ENCODE measurements at places on chromosomes 4 and X.

GRCh38 chrX:109886122-109886761 lies 116.7 kb upstream of the TMEM164 start:
- no peak for DNase-seq

- DNase-seq, result peak; percentile 4
These were observed 371.6 kb downstream of the INPP4B start for GRCh38 chr4:142474398-142475087.

DNA sequence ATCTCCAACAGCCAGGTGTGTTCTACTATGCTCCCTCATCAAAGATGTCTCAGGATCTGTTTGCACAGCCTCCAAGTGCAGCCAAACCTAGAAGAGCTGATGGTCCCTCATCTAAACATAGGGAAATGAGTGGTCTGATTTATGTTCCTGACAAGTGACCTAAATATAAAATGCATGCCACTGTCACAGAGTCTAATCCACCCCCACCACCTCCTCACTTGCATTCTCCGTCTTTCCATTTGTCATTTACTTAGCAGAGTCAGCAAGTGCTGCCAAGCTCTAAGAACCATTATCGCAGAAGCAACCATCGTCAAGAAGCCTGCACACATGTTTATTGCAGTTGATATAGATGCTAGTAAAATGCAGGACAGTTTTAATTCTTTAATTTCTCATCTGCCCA lies 33.1 kb upstream of the VCX3A start:
- no peak for DNase-seq

DNA sequence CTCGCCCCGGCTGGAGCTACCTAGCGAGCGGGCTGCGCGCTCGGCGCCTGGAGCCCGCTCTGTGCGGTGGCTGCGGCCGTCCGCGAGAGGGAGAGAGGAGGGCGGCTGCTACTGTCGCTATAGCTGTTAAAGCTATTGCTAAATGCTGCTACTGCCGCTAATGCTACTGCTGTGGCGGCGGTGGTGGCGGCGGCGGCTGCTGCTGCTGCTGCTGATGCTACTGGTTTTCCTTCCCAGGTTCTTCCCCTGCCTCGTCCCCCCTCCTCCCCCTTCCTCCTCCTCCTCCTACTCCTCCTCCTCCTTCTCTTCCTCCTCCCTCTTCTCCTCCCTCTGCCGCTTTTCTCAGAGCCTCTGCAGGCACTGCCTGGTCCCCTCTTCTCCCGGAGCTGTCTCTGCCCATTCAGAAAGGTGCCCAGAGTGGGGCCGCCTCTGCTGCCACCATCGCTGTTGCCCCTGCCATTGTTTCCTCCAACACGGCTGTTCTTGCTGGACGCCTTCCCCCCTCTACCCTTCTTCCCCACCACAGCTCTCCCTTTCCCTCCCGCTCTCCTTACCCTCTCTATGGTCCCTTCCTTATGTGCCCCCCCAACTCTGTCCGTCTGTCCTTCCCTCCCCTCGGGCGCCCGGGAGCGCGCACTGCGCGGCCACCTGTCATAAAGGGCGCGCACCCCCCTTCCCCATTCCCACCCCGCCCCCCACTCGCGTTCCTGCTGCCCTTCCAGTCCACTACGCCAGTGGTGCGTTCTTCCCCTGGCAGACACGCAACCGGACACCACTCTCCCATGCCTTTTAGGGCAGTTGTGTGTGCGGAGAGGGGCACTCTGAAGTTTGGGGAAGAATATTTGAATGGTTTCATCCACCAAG lies at the start of gene NEXMIF:
TSS of gene NEXMIF (minus strand) at position 228 of the 864 bp plus-strand sequence.
- peak; percentile 56 for DNase-seq

GRCh38 chrX:86887341-86887740 lies 630.3 kb upstream of the KLHL4 start:
- DNase-seq, result peak; percentile 9

- no peak for DNase-seq
These were observed 10.3 kb downstream of the GNL3L start for GRCh38 chrX:54540289-54540688.

GRCh38 chr4:22179124-22179874 lies 230.7 kb upstream of the KCNIP4 start:
- no peak for DNase-seq

DNA sequence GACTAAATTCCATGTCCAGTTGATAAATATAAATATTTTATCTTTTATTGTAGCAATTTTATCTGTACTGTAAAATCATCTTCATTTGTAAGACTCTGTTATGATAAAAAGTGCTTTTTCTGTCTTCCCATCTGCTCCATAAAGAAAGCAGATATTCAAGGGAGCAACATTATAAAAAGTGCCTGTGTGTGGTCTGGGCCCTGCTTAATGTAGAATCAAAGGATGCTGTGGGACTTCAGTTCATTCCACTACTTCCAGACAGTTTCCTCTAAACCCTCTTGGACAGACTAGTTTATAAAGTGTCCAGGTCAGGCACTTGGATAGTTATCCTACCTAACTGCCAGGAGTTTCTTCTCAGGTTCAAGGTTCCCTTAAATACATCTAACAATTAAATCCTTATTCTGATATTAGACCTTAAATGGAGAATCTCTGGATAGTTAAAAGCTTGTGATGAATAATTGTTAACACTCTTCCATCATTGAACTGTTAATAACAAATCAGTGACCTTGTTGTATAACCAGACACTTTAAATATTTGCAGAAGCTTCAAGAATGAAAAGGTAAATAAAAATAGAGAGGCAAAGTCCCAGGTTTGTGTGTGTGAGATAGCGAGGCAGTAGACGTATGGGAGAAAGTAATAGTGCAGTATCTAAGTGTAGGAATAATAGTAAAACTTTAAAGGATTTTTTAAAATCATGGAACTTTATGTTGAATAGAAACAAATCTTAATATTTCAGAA lies 237.5 kb upstream of the CTSO start:
- DNase-seq, result no peak

Measured in NCI-H1105 (cell line).